ENCODE measurements at places on chromosomes 13 and 19. TPM values are rescaled to one million over a fixed set of nuclear protein-coding genes. Genes with fewer than 3 reads are reported as not detected.

Gene PBX4
- total RNA-seq: 5.0 TPM

Gene SMIM7
- total RNA-seq: 81.3 TPM

Gene KDELR1
- 207 TPM for total RNA-seq

Gene FRY
- total RNA-seq: 14.3 TPM

Gene CLEC11A
- 5.4 TPM for total RNA-seq

Gene CEACAM8
- not detected for total RNA-seq

Gene EDDM13
- not detected for total RNA-seq

DNA sequence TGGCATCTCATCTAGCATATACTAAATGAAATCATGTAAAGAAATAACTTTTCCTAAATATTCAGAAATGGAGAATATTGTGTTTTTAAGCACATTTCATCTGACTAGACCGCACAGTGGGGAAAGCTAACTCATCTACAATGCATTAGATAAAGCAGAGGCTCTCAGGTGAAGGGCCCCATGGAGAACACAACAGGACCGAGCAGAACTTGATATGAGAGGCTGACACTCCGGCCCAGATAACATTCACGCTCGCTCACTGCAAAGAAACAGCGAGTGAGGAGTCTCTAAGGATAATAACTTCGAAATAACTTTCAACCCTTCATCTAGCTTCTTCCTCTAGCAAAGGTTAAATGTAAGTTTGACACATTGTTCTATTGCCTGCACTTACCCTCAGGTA lies 130.6 kb downstream of the PCDH9 start:
- no peak for DNase-seq

GRCh38 chr19:695352-695949 lies at the start of gene PRSS57:
Gene PRSS57, minus strand, starts transcription at chr19:695452. Its CDS starts 22 bp downstream, at chr19:695430.
- no peak for DNase-seq

DNA sequence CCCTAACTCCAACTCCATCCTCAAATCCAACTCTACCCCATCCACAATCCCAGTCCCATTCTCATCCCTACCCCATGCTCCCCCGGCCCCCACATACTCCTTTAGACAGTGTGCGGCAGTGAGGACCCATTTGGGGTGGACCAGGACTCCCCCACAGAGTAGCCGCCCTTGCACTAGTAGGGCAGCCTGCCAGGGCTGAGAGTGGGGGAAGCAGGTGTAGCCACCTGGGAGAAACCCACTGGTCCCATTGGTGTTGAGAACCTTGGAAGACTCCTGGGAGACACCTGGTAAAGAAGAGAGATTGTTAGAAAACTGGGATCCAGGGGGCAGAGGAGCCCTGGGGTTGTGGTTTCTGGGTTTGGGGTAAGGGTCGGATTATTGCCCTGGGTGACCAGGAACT lies 4.6 kb downstream of the KLK13 start:
- DNase-seq: no peak

GRCh38 chr13:80668452-80668851 lies 327.5 kb upstream of the SPRY2 start:
- DNase-seq: no peak

- DNase-seq: no peak
Observed at GRCh38 chr13:37539170-37539569, 59.4 kb downstream of the POSTN start.

GRCh38 chr13:31179754-31180153 lies 18.1 kb upstream of the HSPH1 start:
- no peak for DNase-seq

- DNase-seq: no peak
Observed at GRCh38 chr13:24943136-24943535, 152.8 kb upstream of the PABPC3 start.

All from progenitor cell of endocrine pancreas (in vitro differentiated cells).